ENCODE measurements at places on chromosomes 5 and 9.

DNA sequence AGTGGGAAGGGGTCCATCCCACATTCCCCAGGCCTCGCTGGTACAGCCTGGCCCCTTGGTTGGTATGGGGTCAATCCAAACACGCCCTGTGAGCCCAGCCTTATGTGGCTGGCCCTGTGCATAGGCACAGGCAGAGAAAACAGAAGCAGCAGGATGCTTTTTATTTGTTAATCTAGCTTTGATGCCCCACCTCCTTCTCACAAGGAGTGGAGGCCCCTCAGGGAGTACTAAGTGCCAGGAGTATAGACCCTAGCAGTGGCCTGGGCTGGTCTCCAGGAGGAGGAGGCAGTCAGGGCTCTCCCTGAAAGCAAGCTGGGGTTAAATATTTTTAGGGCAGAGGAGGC, 14.6 kb upstream of the TCF7 start:
- DNase-seq, result no peak

DNA sequence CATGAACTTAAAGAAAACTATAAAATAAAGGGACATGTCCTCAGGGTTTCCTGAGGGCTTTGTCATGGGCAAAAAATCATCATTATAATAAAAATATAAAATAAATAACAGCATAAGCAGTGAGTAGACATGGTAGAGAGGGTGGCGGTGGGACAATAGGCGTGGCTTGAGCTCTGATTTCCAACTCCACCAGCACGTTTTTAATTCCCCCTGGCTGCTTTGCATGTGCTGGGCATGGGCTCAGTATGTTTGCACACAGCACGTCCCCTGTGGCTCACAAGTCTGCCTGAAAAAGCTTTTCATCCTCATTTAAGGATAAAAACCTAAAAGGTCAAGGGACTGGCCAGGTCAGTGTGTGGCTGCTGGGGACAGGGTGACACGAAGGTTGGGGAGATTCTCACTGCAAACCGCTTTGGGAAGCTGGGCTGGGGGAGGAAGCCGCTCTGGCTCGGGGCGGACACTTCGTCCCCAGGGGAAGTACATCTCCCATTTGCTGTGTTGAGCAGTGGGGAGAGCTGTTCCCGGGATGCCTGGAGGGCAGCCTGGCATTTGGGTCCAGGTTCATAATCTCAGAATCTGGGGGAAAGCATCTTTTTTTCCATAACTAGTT, 32.6 kb downstream of the NKX2-5 start:
- no peak for DNase-seq

DNA sequence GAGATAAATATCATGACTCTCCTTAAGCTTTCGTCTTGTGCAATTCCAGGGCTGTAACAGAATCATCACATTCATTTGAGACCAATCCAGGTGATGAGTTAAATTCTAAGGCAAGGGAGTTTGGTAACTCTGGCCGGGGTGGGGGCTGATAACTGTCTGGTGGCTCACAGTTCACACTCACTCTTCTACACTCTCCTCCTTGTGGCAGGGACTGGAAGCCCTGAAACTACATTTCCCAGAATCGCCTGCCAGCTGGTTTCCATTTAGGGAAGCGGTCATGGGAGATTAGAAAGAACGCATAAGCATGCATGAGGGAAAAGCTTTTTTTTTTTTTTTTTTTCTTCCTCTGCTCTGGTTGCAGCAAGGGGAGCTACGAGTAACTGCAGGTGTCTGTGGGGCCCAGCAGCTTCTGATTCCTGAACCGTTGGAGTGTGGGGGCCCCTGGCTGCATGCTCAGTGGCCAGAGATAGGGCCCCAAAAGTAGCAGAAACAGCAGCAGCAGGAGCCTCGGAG, 154.8 kb upstream of the TBC1D2 start:
- no peak for DNase-seq

- DNase-seq, result no peak
These were observed 492 bp downstream of the TENT2 start for GRCh38 chr5:79612667-79613198.

GRCh38 chr9:92325991-92326500, 293 bp downstream of the CENPP start:
- DNase-seq, result no peak

- no peak for DNase-seq
These were observed 55.2 kb downstream of the ERBIN start for GRCh38 chr5:65981548-65981947.

DNA sequence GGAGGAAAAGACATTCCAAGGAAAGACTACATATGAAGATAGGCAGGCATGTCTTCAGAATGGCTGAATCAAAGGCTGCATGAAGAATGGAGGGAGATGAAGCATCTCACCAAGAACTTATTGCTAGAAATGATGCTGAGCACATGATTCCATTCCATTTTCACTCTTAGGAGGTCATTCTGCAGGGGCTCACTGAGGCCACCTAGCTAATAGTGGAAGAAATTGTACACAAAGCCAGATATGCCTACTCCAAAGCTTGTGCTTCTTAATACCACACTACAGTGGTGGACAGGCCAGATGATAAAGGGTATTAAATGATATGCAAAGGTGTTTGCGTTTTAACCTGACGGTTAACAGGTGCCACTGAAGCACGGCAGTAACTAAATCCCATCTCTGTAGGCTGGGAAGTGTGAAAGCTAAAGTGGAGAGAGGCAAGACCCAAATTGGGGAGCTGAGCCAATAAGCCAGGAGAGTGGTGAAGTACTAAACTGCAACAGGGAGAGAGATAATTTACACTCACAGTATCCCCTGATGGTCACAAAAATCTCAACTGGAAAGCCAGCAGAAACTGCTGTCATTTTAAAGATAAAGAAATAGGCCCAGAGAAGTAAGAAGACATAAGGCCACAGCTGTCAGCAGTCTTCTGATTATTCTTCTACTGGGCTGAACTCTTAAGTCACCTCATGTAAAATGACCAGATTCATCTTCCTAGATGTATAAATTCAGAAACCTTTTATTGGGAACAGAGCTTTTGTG, 14.6 kb downstream of the NDUFA8 start:
- DNase-seq, result no peak

GRCh38 chr5:173392172-173392571, 64.0 kb upstream of the STC2 start:
- no peak for DNase-seq

DNA sequence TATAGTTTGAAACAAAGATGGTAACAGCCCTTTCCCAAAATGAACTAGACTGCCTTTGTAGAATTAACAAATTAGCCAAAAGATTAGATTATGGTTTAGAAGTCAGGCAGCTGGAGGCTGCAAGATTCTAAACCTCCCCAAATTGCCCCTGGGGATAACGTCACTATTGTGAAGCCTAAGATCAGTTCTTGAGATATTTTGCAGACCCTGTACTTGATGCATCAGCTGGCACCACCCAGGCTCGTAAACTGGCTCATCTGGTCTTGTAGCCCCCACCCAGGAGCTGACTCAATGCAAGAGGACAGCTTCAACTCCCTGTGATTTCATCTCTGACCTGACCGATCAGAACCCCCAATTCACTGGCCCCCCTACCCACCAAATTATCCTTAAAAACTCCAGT, 4.2 kb upstream of the SOWAHA start:
- no peak for DNase-seq

GRCh38 chr5:68369457-68370125, 154.0 kb downstream of the PIK3R1 start:
- DNase-seq, result no peak

- no peak for DNase-seq
These were observed 365.6 kb downstream of the MAN2A1 start for GRCh38 chr5:110055302-110055701.

GRCh38 chr5:90982576-90982975, 400.5 kb downstream of the ARRDC3 start:
- no peak for DNase-seq

GRCh38 chr5:97745817-97746216, 562.8 kb upstream of the RIOK2 start:
- DNase-seq, result no peak

DNA sequence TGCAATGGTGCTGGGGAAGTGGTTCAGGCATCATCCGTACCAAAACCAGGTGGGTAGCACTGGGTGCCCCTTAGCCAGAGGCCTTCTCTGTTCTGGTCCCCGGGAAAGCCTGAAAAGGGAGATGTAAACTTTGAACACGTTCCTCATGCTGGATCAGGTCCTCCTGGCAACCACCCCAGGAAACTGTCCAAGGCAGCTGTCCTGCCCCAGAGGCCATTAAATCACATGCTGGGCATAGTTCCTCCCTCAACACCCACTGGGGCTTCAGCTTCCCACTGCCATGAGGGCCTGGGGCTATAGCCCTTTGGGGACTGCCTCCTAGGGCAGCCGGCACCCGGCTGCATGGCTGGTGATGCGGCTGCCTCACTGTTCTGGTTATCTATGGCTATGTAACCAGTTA, 228.9 kb upstream of the MVB12B start:
- DNase-seq, result no peak

DNA sequence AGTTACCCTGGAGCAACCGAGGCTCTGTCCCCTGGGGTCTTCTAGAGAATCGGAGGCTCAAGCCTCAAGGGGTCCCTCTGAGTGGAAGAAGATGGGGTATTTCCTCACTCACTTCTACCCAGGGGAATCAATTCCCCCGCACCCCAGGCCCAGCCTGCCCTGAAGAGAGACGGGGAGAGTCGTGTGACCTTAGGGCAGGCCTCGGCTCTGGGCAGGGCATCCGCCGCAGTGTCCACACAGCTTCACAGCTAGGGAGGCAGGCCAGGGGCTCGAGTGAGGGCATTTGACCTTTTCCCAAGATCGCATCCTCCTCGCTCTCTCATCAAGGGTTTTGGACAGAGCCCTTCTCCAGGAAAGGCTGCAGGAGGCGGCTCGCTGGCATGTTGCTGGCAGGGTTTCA, 57.9 kb upstream of the CNOT6 start:
- no peak for DNase-seq

GRCh38 chr9:75990576-75991304, 100.3 kb downstream of the PCSK5 start:
- DNase-seq, result no peak

- DNase-seq, result no peak
These were observed 663 bp downstream of the INSL6 start for GRCh38 chr9:5184776-5185175.

DNA sequence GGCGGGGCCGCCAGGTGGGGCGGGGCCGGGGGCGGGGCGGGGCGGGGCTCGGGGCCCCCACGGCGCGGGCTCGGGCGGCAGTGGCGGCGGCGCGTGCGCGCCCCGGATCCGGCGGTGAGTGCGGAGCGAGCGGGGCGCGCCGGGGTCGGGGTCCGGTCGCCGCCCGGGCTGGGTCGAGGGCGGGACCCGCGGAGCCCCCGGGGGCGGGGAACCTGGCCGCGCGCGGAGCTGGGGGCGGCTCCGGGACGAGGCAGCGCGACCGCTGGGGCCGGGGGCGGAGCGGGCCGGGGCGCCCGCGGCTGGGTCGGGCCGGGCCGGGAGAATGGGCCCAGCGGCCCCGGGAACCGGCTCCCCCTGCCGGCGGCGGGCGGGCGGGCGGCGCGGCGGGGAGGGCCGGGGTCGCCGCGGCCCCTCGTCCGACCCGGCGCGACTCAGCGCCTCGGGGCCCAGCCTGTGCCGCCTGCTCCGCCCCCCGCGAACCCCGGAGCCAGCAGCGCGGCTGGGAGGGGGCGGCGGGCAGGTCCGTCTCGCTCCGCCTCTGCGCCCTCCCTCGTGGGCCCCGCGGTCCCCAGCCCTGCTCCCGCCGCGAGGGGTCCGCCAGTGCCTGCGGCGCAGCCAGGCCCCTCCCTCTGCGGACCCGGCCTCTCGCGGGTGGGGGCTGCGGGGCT, 3.1 kb downstream of the EGFL7 start:
- no peak for DNase-seq

GRCh38 chr9:90870621-90871326, 69.2 kb downstream of the SYK start:
- DNase-seq, result peak; percentile 19

- no peak for DNase-seq
These were observed 146.2 kb upstream of the GPR151 start for GRCh38 chr5:146662229-146662628.

- no peak for DNase-seq
These were observed 178.5 kb downstream of the C9orf152 start for GRCh38 chr9:110029429-110029955.

All from effector CD4-positive, alpha-beta T cell (primary cell).